NCI-H1930 (cell line): ENCODE measurements at places on chromosomes 4 and X.

DNA sequence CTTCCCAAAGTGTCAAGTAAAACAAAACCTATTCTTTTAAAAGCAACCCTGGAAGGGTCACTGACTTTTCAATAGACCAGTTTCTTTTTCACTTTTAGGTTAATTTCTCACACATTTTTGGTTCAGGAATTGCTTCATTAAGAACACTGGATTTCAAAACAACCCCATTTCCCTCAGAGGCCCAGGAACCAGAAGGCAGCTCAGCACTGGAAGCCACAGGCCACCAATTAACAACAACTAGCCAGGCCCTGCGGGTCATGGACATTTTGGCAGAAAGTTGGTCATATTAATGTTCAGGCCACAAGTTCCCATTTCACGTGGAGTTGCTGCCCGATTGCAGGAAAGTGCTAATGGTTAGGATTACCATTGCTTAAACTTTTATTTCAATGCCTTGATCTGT is 39.8 kb downstream of the HAND2 start:
- no peak for DNase-seq

- DNase-seq, result no peak
Measured at GRCh38 chr4:72974694-72975487, 94.6 kb downstream of the COX18 start.

- no peak for DNase-seq
Measured at GRCh38 chrX:69564665-69565064, 51.2 kb upstream of the EDA start.

- DNase-seq, result no peak
Measured at GRCh38 chr4:25233194-25233593, 639 bp upstream of the PI4K2B start.

DNA sequence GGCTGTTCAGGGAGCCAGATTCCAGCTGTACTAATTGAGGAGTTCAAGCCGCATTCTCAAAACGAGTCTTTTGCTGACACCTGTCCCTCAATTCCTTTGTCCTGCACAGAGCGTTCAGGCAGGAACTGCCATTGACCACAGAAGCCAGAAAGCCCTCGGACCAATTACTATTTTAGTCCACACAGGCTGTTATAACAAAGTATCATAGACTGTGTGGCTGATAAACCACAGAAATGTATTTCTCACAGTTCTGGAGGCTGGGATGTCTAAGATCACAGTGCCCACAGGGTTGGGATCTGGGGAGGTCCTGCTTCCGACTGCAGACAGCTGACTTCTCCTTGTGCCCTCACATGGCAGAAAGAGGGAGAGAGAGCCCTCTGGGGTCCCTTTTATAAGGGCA is 119.8 kb upstream of the ATP6AP2 start:
- DNase-seq, result no peak
